ENCODE measurements at places on chromosomes 6 and 20.
A peak's percentile ranks its signal among the peaks of the same experiment; 100 is the strongest.

GRCh38 chr6:79824202-79824601, 123.2 kb downstream of the ELOVL4 start:
- no peak for DNase-seq

- no peak for DNase-seq
Measured at GRCh38 chr20:54292185-54292584, 84.3 kb downstream of the PFDN4 start.

- DNase-seq, result no peak
Measured at GRCh38 chr20:59382157-59382725, 81.8 kb downstream of the EDN3 start.

GRCh38 chr20:51738877-51739447, 29.2 kb downstream of the ATP9A start:
- DNase-seq, result no peak

DNA sequence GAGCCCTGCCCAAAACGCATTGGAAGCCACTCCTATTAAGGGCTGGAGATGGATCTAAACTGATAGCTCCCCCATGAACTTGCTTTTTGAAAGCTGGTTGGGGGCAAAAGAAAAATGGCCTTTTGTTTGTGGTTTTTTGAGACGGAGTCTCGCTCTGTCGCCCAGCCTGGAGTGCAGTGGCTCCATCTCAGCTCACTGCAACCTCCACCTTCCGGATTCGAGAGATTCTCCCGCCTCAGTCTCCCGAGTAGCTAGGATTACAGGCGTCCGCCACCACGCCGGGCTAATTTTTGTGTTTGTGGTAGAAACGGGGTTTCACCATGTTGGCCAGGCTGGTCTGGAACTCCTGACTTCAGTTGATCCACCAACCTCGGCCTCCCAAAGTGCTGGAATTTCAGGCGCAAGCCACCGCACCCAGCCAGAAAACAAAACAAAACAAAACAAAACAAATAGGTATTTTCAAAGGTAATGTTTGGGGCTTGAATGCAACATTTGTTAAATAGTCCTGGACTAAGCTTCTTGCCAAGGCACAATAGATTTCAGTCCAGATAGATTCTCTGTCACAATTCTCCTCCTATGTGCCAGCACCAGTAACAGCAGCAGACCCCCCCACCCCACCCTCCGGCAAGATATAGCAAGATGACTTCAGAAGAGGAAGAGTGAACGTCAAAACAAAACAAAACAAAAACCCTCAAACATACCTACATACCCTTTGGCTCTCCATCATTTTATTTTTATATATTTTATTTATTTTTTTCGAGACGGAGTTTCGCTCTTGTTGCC, 26.5 kb upstream of the ABT1 start:
- no peak for DNase-seq

GRCh38 chr6:166221040-166221439, 53.4 kb upstream of the TBXT start:
- no peak for DNase-seq

DNA sequence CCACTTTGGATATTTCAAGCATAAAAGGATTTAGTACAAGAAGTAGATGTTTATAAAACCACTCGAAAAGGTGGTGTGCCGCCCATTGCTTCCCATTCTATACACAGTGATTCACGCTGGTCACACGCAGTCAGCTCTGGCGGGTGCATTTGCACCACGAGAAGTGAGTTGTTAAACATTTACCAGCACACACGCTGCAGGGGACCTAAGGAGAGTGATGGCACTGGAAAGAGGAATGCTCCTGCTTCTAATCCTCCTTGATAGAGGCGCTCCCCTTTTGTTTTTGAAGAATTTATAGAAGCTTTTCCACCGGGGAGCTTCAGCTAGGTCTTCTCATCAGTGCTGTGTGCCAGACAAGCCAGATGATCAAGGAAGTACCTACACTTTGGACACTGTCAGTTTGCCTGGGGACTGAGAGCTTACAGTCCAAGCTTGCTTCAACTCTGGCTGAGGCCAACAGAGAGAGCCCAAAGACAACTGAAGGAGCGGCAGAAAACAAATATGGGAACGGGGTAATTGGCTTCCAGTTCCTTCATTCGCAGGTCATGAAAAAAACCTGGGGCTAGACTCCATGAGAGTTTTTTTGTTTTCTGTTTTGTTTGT, 31.2 kb downstream of the MUC22 start:
- DNase-seq, result no peak

- peak; percentile 93 for DNase-seq
Measured at GRCh38 chr20:50346374-50347283, 156.0 kb downstream of the CEBPB start.

All from breast epithelium (tissue), 4 donors.